ENCODE measurements at places on chromosomes 7 and 10.

DNA sequence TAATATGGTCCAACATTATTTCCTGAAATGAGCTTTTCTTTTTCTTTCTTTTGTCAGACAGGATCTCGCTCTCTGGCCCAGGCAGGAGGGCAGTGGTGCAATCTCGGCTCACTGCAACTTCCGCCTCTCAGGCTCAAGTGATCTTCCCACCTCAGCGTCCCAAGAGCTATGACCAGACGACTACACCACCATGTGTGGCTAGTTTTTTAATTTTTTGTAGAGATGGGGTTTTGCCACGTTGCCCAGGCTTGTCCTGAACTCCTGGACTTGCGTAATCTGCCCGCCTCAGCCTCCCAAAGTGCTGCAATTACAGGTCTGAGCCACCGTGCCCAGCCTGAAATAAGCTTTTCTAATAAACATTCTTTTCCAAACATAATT lies 48.6 kb downstream of the CUL2 start:
- DNase-seq: no peak

DNA sequence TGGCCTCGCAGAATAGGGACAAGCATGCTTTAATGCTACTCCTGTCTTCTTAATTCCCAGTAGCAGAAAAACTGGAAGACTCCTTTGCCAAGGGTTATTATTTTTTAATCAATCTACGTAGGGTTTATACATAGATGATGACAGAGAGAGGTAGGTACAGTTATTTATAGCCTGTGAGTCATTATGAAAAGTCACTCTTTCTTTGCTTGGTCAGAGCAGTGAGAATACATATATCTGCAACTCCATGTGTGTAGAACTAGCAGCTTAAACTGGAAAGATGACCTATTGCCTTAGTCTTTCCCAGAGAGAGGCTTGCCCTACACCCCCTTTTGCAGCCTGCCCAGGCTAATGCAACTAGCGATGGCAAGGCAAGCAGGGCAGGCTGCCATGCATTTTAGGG lies 1050.6 kb downstream of the NRG3 start:
- no peak for DNase-seq

GRCh38 chr10:4947635-4948596 lies 15.3 kb upstream of the AKR1C1 start:
- no peak for DNase-seq

DNA sequence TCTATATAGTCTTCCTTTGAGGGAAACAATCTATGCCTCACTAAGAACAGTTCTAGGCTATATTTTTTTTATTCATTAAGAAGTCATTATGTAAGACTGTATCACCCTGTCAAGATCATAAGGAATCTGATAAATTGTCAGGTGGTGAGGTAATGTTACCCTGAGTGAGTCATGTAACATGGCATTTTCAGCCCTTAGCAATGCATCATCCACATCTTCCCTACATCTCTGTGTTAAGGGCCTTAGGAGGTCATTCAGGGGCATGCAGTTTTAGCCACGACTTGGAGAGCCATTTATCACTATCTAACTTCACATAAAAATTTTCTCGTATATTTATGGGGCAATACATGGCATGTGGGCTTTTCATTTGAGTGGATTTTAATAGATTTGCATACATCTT lies 924.5 kb upstream of the MBL2 start:
- no peak for DNase-seq

GRCh38 chr10:86958901-86959736 lies 720 bp downstream of the SNCG start:
- DNase-seq: peak; percentile 53

GRCh38 chr10:35058134-35058533 lies 32.0 kb downstream of the CUL2 start:
- no peak for DNase-seq

- no peak for DNase-seq
Observed at GRCh38 chr10:59872892-59873463, 33.4 kb downstream of the CCDC6 start.

DNA sequence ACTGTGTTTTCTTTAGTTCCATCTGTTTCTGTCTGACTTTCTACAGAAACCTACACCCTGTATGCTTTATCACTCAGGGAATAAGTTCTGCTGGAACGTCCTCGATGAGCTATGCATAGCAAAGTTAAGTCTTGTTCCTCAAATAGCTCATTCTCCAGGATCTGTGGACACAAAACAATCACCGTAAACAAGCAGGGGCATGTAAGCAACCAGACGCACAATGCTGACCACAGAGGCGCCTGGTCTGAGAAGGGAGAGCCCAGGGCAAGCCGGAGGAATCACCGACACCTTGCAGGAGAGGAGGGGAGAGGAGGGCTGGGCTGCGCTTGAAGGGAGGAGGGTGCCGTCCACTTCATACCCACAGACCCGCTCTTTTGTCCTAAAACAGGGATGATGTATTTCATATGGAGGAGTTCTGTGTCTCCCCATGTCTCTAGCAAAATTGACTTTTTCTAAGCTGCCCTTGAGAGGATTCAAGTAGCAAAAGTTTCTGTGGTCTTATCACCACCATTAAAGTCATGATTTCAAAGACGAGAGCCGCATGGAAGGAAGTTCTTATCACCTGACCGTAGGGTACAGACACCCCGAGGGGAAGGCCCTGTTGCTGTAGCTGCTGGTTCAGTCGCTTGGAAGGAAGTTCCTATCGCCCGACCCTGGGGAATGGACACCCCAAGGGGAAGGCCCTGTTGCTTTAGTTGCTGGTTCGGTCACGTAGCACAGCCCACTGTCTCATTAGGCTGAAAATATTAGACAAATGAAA lies 14.3 kb downstream of the CALML3 start:
- DNase-seq: no peak

DNA sequence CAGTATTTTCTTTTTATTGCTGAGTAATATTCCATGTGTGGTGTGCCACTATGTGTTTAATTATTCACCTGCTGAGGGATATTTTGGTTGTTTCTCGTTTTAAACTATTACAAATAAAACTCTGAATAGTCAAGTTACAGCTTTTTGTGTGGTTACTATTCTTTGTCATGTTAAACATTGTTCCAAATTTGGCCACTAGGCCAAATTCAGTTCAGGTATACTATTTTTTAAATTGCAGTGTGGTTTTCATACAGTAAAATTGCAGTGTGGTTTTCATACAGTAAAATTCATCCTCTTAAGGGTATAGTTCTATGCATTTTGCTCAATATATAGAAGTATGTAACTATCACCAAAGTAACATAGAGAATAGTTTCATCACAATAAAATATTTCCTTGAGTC lies 97.4 kb upstream of the FAM3C start:
- no peak for DNase-seq

GRCh38 chr10:102835007-102835482 lies 2.2 kb downstream of the CYP17A1 start:
- DNase-seq: peak; percentile 79

GRCh38 chr10:119161680-119162451 lies 3.6 kb downstream of the SFXN4 start:
- DNase-seq: peak; percentile 46

- DNase-seq: no peak
Observed at GRCh38 chr10:122639801-122640200, 59.8 kb downstream of the C10orf120 start.

DNA sequence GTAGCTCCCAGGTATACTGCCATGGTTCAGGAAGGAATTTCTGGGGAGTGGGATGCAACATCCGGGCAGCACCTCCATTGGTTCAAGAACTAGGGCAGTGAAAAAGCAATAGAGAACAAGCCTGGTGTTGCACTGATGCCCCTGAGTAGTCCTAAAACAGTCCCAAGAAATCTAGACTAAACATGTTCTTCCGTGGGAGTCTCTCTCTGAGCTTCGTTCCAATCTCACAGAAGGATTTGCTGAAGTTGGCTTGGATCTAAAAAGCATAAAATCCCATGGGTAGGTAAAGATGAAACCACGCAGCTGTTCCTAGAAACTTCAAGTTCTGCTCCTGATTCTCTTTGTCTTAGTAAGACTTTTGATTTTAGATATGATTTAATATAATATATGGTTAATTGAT lies 154.5 kb downstream of the PLXDC2 start:
- no peak for DNase-seq

GRCh38 chr7:12291870-12292269 lies 80.8 kb downstream of the TMEM106B start:
- DNase-seq: no peak

DNA sequence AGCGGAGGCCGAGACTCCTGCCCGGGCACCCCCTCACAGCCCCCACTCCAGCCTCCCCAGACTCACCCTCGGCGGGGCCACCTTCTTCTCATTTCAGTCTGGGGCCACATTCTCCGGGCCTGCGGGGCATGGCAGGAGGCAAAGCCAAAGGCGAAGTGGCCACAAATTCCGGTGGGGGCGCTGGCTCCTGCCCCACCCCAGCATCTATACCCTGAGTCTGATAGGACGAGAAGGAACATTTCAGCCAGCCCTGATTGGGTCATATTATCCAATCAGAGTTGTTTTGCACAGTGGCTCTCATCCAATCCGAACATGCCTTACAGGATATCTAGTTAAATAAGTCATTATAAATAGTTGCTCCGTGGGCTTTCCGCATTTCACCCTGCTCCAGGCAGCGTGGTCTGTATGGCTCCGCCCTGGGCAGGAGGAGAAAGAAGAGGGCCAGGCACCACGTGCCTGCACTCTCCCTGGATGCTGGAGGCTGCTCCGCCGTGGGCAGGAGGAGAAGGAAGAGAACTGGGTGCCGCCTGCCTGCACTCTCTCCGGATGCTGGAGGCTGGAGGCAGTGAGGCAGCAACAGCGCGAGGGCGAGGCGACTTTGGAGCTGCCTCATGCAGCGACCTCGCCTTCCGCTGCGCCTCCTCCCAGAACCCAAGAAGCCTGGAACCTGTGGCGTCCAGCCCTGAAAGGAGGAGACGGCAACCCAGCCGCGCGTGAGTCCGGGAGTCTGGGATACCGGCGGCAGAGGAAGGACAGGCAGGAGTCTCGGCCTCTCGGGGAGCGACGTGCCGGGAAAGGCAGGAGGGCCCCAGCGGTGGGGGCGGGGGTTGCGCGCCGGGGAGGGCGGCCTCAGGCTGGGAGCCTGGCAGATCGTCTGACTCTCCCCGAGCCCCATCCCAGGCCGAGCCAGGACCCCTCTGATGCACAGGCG lies 162.9 kb downstream of the ZNF33B start:
- peak; percentile 8 for DNase-seq

- DNase-seq: no peak
Observed at GRCh38 chr10:99870123-99870730, 87.8 kb downstream of the ABCC2 start.

DNA sequence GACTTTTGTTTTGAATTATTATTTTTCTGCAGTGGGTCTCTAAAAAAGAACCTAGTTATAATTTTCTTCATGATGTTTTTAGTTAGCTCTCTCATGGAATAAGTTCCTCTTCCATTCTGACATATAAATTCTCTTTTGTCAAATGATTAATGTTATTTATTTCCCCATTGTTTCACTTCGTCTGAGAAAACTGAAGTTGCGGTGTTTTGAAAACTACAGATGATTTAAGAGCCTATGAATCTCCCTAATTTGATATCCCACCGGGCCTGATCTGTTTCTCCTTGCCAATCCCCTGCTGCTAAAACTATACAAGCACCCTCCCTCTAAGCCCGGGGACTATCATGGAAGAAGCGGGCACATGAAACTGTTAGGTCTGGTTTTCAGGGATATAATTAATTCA lies 41.4 kb downstream of the HTR7 start:
- no peak for DNase-seq

DNA sequence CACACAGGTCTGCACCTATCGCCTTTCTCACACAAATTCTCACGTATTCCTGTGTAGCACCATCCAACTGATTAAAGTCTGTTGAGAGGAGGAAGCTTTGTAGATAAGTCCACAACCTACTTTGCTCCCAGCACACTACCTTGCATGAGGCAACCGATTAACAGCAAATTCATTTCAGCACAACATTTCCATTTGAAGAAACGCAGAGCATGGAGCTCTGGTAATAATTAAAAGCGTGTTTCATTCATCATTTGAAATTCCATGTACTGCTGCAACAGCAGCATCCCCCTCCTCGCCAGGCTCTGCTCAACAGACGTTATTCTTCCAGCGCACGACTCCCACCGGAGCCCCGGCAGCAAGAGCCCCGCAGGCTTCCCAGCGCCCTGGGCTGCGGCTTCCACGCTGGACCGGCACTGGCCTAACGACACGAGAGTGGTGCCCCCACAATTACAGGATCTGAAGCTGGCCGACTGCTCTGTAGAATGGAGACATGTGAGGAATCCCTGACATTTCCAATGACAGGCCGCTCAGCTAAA lies 118.8 kb downstream of the DIP2C start:
- no peak for DNase-seq

- DNase-seq: no peak
Observed at GRCh38 chr10:87619705-87620104, 40.0 kb upstream of the PAPSS2 start.

- DNase-seq: no peak
Observed at GRCh38 chr10:91344117-91344856, 65.9 kb upstream of the HECTD2 start.

GRCh38 chr10:112383325-112383724 lies 9.4 kb downstream of the ACSL5 start:
- no peak for DNase-seq

DNA sequence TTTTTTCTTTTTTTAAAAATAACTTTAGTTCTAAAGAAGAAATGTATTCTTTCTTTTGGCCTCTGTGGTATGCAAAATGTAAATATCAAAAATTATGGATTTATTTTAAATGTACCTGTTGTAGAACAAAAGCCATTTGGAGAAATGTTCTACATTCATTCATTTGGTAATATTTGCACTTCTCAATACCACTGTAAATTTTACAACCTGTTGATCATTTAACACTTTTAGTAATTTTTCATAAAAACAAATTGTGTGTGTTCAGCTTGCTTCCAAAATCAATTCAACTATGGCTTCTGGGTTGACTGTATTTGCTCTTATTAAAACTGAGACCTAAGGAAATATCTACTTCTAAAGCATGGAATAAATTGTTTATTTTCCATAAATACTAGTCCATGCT lies 2.3 kb upstream of the IGF2BP3 start:
- no peak for DNase-seq

DNA sequence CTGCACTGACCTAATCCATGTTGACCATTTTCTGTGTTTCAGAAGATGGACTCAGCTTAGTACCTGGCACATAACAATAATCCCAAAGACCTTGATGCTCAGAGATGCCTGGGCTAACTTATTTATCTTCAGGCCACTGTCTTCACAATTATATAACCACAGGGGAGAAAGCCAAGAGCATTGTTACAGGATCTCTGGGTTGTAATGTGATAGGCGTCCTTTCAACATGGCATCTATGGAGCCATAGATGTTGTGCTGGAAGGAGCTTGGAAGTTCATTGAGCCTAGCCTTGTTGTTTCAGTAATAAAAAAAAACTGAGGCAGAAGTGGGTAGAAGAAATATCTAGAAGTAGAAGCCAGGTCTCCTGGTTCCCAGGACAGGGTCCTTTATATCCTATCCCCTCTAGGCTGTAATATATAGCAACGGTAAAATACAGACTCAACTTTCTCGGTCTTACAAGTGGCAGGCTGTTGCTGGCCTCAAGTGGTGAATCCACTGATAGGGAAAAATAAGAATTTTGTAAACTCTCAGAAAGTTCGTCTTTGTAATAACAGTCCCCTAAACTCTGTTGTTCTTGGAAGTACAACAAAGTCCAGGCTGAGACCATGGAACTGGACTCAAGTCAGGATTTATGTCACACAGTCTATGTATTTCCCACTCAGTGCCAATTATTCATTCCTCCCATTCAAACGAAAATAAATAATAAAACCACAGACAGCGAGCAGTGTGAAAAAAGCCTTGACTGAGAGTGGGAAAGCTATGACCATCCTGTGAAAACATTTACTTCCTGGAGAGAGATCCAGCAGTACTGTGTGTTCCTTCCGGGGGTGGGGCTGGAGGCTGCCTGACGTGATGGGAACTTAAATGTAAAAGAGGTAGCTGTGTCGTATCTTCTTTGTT lies 277.6 kb downstream of the REEP3 start:
- DNase-seq: peak; percentile 75

Data from left kidney (tissue), 8 donors.